Activated effector memory CD4-positive, alpha-beta T cell treated with anti-CD3 and anti-CD28 coated beads, Interleukin-2, amount 50 U/mL, for 16 hours (primary cell): ENCODE measurements at places on chromosomes 13 and 19.

- no peak for DNase-seq
These were observed 5.3 kb downstream of the MISP start for GRCh38 chr19:756236-756635.

DNA sequence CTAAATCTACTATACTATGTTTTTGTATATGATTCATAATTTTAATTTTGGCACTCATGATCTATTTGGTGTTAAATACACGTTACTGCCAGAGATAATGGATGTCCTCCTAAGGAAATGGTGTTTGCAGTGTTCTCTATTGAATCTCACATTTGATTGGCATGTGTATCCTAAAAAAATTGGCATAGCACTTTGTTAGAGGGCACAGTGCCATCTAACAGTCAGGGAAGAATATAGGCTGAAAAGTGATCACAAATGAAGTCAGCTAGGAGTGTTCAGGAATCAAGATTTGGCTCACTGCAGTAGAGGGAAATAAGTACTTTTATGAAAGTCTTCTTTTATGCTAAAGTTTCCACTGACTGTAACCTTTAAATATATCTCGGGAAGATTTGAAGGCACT is 624.6 kb downstream of the GPC6 start:
- DNase-seq = no peak

GRCh38 chr13:95920485-95920884 is 132.7 kb downstream of the UGGT2 start:
- no peak for DNase-seq

DNA sequence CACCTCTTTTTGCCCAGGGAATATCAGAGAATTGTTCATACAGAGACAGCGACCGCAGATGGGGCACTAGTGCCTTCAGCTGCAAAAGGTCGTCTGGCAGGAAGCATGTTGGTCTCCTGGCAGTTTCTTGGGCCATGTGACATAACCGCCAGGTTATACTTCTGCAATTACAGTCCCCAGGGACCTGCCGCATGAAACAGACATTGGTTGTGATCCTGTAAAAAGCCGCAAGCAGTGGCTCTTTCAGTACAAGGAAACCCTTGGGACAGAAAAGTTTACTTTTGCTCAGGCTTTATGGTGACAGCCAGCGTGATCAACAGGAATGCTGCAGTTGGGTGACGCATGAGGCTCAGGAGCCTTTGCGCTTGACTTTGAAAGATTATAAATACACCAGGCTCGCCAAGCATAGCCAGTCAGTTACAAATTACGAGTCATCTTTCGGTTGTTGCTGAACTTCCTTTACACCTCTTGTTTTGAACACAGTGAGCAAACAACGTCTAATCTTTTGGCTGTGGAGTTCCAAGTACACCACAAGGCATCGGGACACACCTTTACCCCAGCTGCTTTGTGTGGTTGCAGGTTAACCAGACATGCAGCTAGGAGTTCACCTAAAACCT is 50.5 kb upstream of the UBE2L5 start:
- peak; percentile 81 for DNase-seq

DNA sequence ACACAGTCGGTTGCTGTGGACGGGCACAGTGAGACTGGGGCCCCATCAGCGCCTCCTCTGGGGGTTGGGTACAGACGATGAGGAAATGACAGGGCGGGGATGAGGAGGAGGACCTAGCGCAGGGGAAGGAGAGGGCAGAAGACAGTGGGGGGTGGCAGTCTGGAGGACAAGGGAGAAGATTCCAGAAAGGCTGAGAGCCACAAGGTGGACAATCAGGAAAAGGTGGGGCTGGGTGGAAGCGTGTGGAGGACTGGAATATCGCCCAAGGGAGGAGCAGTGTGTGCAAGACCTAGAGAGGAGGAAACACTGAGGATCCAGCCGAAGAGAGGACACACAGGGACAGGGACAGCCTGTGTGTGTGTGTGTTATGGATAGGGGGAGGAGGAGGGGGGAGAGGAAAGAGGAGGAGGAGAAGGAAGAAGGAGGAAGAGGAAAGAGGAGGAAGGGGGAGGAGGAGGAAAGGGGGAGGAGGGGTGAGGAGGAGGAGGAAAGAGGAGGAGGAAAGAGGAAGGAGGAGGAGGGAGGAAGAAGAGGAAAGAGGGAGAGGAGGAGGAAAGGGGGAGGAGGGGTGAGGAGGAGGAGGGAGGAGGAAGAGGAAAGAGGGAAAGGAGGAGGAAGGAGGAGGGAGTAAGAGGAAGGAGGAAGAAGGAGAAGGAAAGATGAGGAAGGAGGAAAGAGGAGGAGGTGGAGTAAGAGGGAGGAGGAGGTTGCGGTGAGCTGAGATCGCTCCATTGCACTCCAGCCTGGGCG is 15.8 kb upstream of the GARIN5A start:
- peak; percentile 73 for DNase-seq

DNA sequence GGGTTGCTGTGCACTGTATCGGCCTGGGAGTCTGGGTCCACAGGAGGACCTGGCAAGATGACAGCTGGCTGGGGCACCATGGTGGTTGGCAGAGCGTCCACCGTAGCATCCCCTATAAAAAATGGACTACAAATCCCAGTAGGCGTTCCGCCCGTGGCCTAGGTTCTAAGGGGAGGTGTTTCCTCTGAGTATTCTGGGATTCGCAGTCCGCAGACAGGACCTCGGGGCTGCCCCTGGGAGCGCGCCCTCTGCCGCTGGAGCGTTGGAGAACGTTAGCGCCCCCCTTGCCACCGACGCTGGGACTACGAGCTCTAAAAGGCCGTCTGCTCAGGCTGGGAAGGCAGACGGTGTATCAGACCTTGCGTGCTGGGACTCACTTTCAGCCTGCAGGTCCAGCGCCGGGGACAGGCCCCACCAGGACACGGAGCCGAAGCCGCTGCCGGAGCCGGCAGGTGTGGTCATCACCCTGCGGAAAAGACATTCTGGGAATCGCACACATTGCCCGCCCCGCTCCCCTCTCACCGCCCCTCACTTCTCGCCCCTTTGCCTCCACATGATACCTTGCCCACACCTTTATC is 372 bp downstream of the DNAAF3 start:
- peak; percentile 78 for DNase-seq

- no peak for DNase-seq
These were observed 386.0 kb upstream of the ATXN8OS start for GRCh38 chr13:69721631-69722030.
